Motor neuron (in vitro differentiated cells): ENCODE measurements at places on chromosomes 7 and 10. TPM values are rescaled to one million over a fixed set of nuclear protein-coding genes. Genes with fewer than 3 reads are reported as not detected.

The ODAD2 gene
- total RNA-seq, result 5.6 and 7.2 TPM in 2 replicates

The RAPGEF5 gene
- 5.2 and 5.3 TPM in 2 replicates for total RNA-seq

The ZNRF2 gene
- 5.6 and 6.4 TPM in 2 replicates for total RNA-seq

The CLDN15 gene
- 2.5 and 2.9 TPM in 2 replicates for total RNA-seq

The PNLIPRP3 gene
- not detected in 2 replicates for total RNA-seq

The TMEM176B gene
- total RNA-seq, result 37.5 and 38.4 TPM in 2 replicates

The ABCB1 gene
- 5.6 and 6.3 TPM in 2 replicates for total RNA-seq

The CC2D2B gene
- 0.96 and 1.9 TPM in 2 replicates for total RNA-seq

The CALML3 gene
- total RNA-seq, result 0.78 and 1.00 TPM in 2 replicates

The HYCC1 gene
- 18.2 and 21.3 TPM in 2 replicates for total RNA-seq
